ENCODE measurements at places on chromosomes 11 and 22.

GRCh38 chr11:73229321-73229895 is 11.3 kb downstream of the P2RY2 start:
- no peak for DNase-seq

- no peak for DNase-seq
These were observed 26.1 kb downstream of the ZC3H12C start for GRCh38 chr11:110119317-110119716.

- no peak for DNase-seq
These were observed 15.4 kb upstream of the CPT1A start for GRCh38 chr11:68857037-68857586.

DNA sequence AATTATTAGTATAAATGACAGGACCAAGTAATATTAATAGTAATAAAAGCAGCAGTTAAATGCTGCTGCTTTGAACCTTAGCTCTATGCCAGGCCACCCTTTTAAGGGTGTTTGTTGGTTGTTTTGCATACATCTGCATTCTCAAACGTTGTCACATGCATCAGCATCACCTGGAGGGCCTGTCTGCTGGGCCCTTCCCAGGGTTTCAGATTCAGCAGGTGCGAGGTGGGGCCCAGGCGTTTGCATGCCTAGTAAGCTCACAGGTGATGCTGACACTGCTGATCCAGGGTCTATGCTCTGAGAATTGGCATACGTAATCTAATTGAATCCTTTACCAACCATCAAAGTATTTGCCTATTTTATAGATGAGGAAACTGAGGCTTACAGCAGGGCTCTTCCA is 246.5 kb downstream of the CADM1 start:
- DNase-seq: no peak

DNA sequence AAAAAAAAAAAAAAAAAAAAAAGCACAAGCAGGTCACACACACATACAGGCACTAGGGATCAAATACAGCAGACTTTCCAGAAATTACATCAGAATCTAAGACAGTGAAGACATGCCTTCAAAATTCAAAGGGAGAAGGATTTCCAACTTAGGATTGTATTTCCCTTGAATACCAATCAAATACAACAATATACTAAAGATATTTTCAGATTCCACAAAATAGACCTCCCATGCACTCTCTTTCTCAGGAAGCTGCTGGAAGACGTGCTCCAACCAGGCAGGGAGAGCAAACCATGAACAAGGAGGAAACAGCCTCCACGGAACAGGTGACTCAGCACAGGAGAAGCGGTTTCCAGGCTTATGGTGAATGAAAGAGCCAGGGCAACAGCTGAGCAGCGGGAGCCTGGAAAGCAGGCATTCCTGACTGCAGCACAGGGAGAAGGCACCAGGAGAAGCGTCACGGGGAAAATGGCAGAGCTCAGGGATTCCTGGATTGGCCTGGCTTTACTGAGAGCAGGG is 32.0 kb downstream of the TMEM184B start:
- peak; percentile 96 for DNase-seq

DNA sequence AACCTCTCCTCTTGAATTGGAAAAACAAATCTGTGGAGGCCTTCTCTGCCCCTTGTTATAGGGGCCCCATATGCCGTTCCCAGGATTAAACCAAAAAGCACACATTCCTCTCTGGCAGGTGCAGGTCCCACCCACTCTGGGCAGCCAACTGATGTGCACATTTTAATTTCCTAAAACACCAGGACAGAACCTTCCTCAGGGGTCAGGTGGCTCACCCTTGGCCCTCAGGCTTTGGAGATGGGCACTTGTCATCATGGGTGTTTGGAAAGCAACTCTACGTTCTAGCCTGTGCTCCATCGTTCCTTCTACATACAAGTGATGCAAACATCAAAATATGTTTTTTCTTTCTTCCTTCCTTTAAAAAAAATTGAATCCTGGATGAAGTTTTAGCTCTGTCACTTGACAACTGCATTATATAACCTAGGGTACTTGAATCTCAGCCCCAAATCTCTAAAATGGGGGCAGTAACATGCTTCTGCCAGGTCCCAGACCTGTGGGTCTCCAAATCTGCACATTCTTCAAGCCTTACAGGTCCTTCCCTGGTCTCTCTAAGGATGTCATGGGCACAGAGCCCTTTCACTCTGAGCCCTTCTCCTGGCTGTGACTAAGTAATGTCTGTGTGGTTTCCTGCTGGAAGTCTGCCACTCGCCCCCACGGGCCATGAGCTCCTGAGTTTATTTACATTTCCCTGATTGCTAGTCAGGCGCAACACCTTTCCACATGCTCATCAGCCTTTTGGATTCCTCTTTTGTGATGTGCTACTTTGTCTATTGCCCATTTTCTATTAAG is 43.8 kb downstream of the KCNQ1OT1 start:
- DNase-seq: no peak

DNA sequence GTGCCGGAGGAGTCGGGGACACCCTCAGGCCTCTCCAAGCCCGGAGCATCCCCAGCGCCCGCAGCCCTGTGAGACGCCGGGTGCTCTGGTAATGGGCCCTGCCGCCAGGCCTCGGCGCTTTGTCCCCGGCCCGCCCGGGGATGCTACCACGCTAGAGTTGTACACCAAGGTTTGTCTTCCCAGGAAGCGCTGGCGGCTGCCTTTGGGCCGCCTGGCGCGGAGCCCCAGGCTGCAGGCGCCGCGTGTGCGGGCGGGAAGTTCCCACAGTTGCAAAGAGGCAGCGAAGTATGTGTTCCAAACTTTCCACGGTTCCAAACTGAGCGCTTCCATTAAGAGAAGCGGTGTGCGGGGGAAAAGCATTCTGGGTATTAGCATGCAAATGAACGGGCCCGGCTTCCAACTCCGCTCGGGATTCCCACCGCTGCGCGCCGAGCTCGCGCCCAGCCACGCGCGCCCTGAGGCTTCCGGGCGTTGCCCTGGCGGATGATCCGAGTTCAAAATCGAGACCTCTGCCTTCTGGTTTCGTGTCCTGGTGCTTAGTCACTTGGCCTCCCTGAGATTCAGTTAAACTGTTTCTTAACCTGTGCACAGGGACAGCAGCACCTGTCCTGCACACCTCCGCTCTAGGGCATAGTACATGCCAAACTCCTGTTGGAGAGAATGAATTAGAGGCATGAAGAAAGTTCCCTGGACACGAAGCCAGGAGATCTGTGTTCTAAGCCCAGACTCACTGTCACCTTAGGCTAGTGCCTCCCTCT is 1.3 kb upstream of the PATZ1 start:
- DNase-seq: peak; percentile 93

DNA sequence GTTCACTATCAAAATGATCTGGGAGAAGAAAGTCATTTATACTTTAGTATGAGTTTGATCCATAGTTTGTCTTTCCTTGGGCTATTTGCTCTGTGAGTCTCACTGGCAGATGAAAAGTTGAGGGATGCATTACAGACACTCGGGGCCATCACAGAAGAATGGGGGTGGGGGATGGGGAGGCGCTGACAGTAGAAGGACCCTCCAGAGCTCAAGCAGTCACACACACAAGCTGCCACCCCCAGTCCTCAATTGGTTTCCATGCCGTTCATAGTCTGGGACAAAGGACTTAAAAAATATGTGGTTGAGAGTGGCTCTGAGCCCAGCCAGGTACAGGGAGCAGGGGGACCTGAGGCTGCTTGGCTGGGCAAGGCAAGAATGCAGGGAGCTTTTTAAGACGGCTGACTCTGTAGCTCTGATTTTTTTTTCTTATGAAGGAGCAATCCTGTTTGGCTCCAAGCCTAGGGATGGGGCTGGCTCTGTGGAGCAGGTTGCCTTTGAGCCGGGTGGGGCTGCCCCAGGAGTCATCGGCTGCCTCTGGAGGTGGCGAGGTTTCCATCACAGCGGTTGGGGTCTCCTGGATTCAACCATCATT is 13.3 kb upstream of the ANO1 start:
- peak; percentile 18 for DNase-seq

Data from osteoblast (primary cell).